Right lung (tissue), 10 donors: ENCODE measurements at places on chromosomes 3 and 15. TPM values are rescaled to one million over a fixed set of nuclear protein-coding genes. Genes with fewer than 3 reads are reported as not detected.

BFSP2 gene
- polyA plus RNA-seq: not detected

GRCh38 chr3:24004171-24004938 lies 59.3 kb downstream of the NR1D2 start:
- DNase-seq: no peak

GRCh38 chr15:77393471-77393840 lies 26.4 kb downstream of the PEAK1 start:
- no peak for DNase-seq

PLCD1 gene
- 46.0 TPM for polyA plus RNA-seq

DNA sequence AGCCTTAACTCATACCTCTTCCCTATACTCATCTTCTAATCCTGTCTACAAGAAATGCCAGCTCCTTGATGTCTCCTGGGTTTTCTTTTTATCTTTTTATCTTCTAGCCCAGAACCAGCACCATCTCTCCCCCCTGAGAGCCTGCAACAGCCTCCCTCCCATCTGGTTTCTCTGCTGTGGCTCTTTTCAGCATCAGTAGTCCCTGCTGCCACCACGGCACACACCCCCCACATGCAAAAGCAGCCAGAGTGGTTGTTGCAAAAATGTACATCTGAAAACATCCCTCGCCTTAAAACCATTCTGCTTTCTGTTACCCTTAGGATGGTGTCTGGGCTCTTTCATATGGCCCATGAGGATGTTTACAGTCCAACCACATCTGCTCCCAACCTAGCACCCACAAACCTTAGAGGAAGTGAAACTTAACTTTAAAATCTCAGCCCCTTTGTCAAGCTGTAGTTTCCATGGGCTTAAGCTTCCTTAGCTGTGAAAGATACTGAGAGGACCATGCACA lies 775 bp downstream of the TTC21A start:
- no peak for DNase-seq

ALPK3 gene
- 17.2 TPM for polyA plus RNA-seq

DNA sequence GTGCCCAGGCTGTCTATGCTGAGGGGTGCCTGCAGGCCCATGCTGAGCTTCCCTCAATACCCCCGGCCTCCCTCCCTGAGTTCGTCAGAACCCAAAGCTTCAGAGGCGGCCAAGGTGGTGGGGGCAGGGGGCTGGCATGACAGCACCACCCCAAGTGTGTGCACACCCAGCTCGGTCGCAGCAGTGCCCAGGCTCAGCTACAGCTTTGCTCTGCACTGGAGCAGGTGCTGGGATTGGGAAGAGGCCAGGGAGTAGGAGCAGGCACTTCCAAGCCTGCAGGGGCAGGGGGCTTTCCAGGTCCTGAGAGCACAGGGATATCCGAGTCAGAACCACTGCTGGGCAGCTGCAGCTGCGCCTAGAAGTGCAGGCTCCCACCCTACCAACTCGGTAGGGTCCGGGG lies 283.9 kb downstream of the UBE2E2 start:
- DNase-seq: no peak
